NCI-H1694 treated with DMSO at 0.1 percent for 48 hours (cell line): ENCODE measurements at places on chromosomes 4 and X.

- DNase-seq: no peak
Observed at GRCh38 chr4:72791054-72791453, 222.0 kb upstream of the ADAMTS3 start.

DNA sequence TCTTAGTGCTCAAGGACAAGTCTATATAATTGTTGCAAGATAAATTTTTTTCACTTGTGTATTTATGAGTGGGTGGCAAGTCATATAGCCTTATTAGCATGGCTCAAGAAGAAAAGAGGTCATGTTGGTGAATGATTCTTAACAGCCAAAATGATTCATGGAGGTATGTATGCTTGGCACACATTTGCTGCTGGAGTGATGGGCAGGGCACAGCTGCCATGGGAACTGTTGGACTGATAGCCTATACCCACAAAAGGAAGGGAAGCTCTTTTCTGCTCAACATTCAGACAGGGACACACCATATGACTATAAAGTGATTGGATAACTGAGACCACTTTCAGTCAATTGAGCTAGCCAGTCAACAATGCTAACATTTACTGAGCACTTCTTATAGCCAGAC is 46.8 kb upstream of the PITX2 start:
- no peak for DNase-seq

DNA sequence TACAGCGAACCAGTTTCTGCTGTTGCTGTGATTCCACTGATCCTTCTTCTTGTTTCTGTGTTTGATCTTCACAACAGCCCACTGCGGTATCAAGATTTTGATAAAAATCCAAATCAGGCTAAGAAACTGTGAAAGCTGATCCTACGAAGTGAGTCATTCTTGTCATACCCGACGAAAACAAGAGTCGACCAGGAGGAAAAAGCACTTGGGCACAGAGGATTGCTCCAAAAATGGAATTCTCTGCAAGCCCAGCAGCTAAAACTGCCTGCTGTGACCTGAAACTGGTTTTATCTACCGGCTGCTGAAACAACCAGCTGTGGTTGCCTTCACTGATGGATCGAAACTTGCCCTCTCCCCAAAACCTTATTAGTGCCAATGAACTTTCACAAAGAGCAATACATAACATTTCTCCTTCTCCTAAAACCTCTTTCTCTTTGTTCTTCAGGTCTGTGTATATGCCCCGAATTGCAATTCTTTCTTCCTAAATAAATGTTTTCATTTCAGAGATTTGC is 607.0 kb upstream of the PRKX start:
- no peak for DNase-seq

GRCh38 chrX:130260316-130260715 is 8.4 kb downstream of the ZNF280C start:
- no peak for DNase-seq

DNA sequence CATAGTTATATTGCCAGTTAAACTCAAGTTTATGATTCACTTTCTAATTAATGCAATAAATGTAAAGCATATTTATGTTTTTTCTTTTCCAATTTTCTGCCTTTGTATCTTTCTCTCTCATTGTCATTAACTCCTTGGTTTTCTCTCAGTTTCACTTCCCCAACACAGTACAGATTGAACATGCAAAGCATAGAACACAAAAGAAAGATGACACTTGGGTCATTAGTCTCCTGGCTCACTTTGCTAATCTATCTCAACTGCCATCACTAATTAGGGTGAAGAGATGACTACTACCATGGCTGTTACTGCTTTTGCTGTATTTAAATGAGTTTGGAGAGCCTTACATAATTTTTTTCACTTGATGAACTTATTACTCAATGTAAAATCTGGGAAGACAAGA is 12.3 kb upstream of the NAA11 start:
- no peak for DNase-seq

DNA sequence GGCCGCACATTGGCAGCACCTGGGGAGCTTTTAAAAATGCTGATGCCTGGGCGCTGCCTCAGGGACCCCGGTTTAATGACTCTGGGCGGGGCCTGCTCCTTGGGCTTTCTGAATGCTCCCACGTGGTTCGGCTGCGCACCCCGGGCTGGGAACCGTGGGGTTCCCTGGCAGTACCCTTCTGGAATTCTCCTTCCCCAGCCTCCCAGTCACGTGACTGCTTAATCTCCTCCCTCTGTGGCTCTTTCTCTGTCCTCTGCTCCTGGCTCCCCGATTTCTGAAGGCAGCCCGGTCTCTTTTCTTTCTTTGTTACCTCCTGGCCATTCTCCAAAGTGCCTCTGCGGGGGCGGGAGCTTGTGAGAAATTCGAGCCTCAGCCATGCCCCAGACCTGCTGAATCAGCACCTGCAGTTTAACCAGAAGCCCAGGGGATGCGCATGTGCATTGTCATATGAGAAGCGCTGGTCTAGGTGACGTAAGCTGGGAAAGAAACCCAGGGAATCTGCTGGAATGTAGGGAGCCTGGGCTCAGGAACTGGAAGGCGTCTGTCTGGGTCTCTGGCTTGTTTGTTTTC is 16.6 kb downstream of the CLCN4 start:
- no peak for DNase-seq

GRCh38 chr4:84151574-84151973 is 347.5 kb downstream of the NKX6-1 start:
- DNase-seq: peak; percentile 66
